Prostate gland (tissue), 2 donors: ENCODE measurements at places on chromosomes 4 and X. TPM values are rescaled to one million over a fixed set of nuclear protein-coding genes. Genes with fewer than 3 reads are reported as not detected.

DNA sequence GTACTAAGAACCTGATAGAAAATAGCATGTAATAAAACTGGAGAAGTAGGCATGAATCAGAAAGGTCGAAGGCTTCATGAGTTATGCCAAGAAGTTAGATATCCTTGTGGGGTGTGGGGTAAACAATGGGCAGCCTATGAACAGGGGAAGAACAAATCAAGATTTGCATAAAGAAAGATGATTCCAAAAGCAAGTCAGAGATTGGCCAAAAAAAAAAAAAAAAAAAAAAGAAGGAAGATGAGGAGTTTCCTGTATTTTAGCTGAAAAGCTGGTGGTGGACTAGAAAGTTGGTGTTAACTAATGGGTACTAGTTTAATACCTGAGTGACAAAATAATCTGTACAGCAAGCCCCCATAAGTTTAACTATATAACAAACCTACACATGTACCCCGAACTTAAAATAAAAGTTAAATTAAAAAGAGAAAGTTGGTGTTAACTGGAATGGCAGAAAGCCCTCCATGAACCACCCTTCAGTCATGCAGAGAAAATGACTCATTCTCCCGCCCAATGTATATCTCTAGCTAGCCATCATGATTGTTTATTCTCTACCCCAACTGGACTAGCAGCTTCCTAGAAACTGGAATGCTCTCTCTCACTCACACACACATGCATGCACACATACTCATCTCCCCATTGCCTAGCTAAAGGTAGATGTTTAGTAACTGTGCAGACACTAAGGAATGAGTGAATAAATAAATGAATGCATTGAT, 41.7 kb downstream of the ATP11C start:
- no peak for DNase-seq

DNA sequence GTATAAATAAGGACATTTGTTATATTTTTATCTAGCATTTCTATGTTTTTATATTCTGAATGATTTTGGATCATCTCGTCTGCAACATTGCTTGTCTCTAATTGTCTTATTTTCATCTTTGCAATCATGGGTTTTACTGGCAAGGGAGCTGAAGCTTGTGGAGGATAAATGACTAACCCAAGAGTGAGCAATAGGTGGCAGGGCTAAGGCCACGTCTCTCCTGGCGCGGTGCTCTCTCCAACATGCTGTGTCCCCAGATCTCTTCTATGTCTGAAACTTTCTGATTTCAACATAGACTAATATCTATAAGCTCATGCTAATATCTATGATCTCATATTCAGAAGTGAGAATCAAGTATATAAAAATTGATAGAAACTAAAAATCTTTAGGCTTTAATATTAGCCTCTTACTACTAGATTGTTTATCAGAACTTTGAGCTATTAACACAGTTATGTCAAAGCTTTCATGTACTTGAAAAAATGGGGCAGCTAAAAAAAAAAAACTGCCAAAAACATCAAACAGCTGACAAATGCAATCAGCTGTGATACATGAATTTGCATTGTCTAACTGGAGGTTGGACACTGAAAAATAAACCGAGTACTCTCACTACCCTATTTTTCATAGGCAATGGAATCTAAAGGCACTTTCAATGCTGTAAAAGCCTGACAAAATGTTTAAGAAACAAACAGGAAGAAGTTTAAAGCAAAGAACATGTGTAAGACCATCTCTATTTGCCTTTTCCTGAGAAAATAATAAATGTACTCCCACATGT, 169.2 kb downstream of the TMA16 start:
- DNase-seq: no peak

DNA sequence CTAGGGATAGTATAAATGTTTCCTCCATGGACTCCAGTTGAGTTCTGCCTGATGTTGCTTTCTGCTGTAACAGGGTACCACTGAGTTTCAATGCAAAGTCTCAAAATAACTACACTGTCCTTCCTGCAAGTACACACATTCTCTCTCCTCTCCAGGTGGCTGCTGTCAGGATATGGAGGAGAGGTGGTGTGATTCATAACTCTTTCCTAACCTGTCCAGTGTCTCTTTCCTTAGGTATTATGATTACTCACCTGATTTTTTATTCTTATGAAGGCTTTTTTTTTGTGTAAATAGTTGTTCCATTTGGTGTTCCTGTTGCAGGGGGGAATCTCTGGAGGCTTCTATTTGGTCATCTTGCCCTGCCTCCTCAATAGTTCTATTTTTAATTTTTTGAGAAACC, 39.8 kb upstream of the POF1B start:
- DNase-seq: no peak

The MTNR1A gene
- total RNA-seq: 1.3 TPM

The DCLK2 gene
- total RNA-seq: 18.6 TPM
